ENCODE measurements at places on chromosomes 3 and 15. TPM values are rescaled to one million over a fixed set of nuclear protein-coding genes. Genes with fewer than 3 reads are reported as not detected.

GRCh38 chr3:180802837-180803236 lies 109.6 kb upstream of the FXR1 start:
- DNase-seq = peak; percentile 15

GRCh38 chr3:99874237-99875002 lies 56.8 kb downstream of the CMSS1 start:
- no peak for DNase-seq

GPR149 gene
- total RNA-seq = 3.2 TPM

DNA sequence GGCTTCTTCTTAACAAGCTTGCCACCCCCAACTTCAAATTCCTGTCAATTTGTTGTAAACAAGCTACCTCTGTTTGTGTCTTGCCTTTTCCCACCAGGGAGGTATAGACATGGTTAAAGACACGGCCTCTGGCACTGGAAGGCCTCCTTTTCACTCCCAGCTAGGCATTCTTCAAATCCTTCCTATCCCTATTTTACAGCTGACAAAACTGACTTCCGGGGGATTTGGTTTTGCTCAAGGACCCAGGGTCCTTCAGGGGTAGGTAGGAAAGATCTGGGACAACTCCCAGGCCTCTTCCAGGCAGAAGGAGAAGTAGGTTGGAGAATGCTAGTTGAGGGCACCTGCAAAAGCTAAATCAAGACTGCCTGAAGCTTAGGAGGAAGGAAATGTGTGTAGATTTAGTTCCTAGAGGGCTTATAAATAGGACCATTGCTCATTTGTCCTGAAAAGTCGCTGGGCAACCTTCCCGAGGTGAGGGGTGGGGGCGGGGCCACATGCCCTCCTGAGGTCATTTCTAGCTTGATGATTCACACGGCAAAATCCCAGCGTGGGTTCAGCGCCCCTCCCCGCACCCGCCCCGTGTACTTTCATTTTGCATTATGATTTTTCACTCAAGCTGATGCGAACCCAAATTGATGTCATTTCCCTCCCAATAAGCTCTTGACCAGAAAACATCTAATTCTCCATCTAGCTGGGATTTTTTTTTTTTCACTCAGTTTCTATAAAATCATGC lies 365.5 kb downstream of the SHQ1 start:
- DNase-seq = no peak

Data from G401 (cell line).